Bone marrow (tissue), 2 donors: ENCODE measurements at places on chromosomes 6 and 20.

GRCh38 chr6:3631877-3632276, 119.6 kb downstream of the PXDC1 start:
- DNase-seq, result no peak

DNA sequence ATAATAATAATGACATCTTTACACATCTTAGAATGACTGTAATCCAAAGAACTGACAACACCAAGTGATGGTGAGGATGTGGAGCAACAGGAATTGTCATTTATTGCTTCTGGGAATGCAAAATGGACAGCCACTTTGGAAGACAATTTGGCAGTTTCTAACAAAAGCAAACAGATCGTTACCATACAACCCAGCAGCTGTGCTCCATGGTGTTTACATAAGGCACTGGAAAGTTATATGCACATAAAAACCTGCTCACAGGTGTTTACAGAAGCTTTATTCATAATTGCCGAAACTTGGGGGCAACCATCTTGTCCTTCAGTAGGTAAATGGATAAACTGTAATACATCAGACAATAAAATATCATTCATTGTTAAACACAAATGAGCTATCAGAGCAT, 18.3 kb upstream of the ASF1A start:
- DNase-seq, result no peak

- no peak for DNase-seq
These were observed 176.9 kb downstream of the SYNDIG1 start for GRCh38 chr20:24646321-24646720.

DNA sequence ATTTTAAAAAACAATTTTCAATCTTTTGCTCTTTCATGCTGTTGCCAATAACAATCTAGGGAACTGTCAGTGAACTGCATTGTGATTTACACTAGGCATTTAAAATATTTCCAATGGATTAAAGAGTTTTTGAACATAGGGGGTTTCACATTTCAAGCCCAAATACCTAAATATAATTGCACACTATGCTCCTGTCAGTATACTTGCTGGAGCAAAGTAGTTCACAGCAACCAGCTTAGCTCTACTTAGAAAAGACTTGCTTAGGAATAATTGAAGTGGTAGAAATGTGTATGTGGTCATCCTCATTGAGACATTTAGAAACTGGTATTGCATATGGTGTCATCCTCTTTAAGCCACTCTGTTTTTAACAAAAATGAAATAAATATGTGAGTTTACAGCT, 41.7 kb upstream of the REV3L start:
- DNase-seq, result no peak

- DNase-seq, result no peak
These were observed 36.7 kb downstream of the MAN1A1 start for GRCh38 chr6:119312875-119313338.

- no peak for DNase-seq
These were observed 38.9 kb downstream of the SMAP1 start for GRCh38 chr6:70706491-70707123.
